ENCODE measurements at places on chromosomes 12 and 14.

GRCh38 chr12:12032851-12033797, 37.6 kb upstream of the BCL2L14 start:
- peak; percentile 72 for DNase-seq

DNA sequence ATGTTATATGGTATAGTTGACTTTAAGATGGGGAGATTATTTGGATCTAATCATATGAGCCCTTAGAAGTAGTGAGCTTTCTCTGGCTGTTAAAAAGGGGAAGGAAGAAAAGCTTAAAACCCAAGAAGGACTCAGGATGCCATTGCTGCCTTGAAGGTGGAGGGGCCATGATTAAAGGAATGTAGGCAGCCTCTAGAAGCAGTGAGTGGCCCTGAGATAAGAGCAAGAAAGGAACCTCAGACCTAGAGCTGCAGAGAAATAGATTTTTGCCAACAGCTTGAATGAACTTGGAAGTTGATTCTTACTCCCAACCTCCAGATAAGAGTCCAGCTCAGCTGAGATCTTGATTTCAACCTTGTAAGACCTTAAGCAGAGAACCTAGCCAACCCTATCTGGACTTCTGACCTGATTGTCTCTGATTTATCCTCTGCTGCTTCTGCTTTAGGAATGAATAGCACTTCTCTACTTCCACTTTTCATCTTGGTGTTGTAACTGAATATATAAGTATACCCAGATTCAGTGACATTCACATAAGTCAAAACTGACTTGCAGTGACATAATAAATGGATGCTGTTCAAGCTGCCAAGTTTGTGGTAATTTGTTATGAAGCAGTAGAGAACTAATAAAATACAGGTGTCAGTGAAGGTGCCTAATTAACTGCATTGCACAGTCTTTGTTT, 33.5 kb downstream of the RAD51B start:
- no peak for DNase-seq

DNA sequence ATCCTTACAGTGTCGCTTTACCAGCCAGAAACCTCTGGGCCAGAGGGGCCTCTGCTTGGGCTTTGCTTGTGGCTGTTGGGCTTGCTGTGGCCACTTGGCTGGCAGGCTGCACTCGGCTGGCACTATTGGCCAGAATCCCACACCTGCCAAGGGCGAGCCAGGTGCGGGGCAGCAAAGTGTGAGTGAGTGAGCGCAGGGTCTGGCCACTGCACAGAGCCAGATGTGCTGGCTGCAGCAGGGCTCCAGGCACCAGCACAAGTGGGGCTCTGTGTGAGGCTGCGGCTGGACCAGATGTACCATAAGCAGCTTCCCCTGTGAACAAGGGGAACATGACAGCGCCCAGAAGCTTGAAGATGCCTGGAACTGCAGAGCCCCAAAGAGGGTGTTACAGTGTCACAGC, 33.5 kb upstream of the ARID2 start:
- no peak for DNase-seq

GRCh38 chr12:110007881-110008280, 8.7 kb downstream of the ANKRD13A start:
- no peak for DNase-seq

DNA sequence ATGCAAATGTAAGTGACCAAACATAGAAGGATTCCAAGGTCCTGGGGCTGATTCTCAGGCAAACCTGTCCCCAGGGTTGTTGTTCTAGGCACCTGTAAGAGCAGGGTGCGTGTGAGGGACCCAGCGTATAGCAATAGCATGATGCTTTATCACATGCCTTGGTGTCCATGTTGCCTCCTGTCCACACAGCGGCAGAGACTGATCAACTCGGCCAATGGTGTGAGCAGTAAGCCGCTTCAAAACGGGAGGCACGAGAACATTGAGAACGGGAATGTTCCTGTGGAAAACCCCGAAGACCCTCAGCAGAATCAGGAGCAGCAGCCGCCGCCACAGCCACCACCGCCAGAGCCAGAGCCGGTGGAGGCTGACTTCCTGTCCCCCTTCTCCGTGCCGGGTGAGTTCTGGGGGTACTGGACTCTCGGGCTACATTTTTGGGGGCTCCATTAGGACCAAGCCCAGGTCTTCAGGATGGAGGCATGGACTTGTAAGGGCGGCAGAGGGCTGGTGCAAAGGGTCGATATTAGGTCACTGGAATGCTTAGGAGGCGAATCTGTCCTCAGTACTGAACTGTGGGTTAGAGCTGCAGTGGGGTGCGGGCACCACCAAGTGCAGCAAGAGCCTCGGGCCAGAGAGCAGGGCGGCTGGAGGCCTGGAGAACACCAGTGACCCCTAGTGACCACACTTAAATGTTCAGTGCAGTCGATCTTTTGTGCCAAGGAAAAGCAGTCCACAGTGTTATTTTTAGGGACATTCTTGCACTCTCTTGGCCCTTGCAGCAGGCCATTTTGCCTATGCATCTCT, 57.2 kb upstream of the RIN3 start:
- DNase-seq, result no peak

- DNase-seq, result no peak
Measured at GRCh38 chr12:64882687-64883086, 58.2 kb downstream of the TBC1D30 start.

Data from activated CD4-positive, CD25-positive, alpha-beta regulatory T cell treated with anti-CD3 and anti-CD28 coated beads, Interleukin-2, amount 50 U/mL, for 72 hours (primary cell).